ENCODE measurements at places on chromosomes 5 and 9.

- DNase-seq, result no peak
Measured at GRCh38 chr5:66694036-66694435, 97.8 kb downstream of the MAST4 start.

DNA sequence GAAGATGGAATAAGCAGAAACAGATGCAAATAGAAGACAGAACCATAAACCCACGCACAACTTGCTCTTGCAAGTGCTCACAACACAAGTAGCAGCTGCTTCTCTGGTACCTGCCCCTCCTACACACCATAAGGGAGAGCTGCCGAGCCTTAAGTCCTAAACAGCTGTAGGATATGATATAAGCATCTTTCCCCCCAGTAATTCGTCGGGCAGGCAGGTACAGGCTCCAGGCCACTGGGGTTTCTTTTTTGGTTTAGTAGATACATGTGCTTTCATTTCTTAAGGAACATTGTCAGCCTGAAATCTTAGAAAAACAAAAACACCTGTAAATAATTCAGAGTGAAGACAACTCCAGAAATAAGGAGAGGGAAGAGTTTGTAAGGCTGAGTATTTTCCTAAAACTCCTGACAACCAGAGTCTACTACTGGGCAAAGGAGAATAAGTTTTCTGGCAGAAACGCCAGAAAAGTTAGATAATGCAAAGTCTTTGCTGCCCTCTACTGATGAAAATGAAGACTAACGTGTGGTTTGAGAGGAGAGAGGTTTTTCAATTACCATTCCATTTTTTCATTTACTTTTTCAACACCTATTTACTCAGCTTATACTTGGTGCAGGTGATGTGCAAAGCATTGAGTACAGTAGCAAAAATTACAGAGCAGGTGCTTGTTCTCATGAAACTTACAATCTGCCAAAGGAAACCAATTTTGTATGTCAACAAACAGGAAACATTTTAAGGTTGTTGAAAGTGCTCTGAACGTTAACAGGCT is 20.1 kb upstream of the TCERG1 start:
- peak; percentile 73 for DNase-seq

GRCh38 chr9:92890761-92891160 is 12.9 kb upstream of the ZNF484 start:
- DNase-seq, result no peak

DNA sequence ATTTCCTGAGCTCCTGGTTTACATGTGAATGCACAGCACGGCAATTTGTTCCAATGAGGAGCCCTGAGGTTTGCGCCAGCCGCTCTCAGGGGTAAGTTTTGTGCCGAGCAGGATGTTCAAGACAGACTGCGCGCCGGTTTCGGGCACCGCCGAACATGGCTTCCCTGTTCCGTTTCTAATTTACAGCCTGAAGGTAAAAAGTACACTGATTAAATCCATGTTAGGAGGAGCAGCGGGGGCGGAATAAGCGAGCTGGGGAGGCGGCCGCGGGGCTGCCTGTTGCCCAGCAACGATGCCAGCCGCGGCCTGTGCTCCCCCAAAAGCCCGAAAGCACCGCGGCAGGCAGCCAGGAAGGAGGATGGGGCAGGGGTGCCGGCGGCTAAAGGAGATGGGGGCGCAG is 6.4 kb downstream of the SOWAHA start:
- DNase-seq, result no peak

DNA sequence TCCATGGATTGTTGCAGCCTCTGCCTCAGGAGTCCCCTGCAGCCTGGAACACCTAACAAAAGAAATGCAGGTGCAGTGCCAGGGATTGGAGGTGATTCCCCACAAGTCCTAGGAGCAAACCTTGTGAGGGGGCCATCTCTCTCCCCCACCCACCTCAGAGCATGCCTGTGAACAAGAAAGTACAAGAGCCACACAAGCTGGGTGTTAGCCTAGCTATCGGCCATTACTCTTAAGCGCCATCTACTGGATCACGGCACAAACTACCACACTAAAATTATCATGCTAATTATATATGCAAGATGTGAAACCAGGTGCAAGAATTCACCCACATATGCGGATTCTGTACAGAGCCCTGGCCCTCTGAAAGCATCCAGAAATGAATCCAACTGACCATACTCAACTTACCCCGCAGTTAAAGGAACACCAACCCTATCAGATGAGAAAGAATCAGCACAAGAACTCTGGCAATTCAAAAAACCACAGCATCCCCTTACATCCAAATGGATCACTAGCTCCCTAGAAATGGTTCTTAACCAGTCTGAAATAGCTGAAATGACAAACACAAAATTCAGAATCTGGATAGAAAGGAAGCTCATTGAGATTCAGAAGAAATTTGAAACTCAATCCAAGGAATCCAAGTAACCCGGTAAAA is 16.5 kb upstream of the PRSS3 start:
- DNase-seq, result peak; percentile 80

- DNase-seq, result no peak
Measured at GRCh38 chr9:78072586-78073199, 41.1 kb upstream of the GNAQ start.

DNA sequence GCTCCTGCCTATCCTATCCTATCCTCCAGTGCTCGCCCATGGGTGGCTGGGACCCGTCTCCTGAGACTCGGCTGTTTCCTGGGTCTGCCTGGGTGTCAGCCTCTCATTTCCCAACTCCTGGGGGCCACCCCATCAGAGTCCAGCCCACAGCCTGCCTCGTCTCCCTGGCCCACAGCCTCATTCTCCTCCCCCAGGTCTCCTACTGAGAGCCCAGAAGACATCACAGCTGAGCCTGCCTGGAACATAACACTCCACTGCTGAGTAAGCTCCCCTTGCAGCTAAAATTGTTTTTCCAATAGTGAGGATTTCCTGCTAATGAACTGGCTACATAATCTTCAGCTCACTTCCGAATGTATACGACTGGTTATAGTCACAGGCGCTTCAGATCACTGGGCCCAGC is 95.3 kb downstream of the TTLL11 start:
- peak; percentile 20 for DNase-seq

- DNase-seq, result no peak
Measured at GRCh38 chr5:174283211-174284005, 237.9 kb downstream of the NSG2 start.

DNA sequence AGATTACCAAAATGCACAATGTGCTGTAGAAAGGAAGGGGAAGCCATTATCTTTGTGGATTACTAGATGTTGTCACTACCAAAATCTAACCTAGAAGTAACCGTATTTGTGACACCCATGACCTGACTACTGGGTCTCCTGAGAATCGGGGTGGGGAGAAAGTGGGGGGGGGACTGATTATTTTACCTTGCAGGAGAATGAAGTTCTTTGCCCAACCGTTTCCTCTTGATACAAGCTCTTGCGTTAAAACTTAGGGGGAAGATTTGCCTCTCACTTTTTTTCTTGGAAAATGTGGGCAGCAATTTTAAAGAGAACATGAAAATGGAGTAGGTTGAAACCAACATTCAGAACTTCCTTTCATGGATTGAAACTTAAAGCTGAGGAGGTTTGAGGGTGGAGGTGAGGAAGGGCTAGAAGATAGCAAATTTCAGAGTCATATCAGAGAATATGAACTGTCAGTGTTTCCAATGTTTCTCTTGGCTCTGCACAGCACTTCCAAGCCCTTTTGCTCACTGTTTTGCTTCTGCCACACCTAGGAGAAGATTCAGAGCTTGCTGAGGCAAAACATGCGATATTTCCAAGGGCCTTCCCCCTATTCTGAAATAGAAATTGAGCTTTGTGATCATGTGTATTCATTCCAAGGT is 280.8 kb downstream of the AOPEP start:
- peak; percentile 46 for DNase-seq

- DNase-seq, result peak; percentile 11
Measured at GRCh38 chr5:42656651-42657015, 100.0 kb upstream of the CCDC152 start.

- DNase-seq, result no peak
Measured at GRCh38 chr5:109908366-109908765, 218.6 kb downstream of the MAN2A1 start.

GRCh38 chr5:78354066-78354670 is 6.2 kb upstream of the SCAMP1 start:
- DNase-seq, result no peak

GRCh38 chr5:93150311-93151012 is 430.6 kb downstream of the NR2F1-AS1 start:
- no peak for DNase-seq

DNA sequence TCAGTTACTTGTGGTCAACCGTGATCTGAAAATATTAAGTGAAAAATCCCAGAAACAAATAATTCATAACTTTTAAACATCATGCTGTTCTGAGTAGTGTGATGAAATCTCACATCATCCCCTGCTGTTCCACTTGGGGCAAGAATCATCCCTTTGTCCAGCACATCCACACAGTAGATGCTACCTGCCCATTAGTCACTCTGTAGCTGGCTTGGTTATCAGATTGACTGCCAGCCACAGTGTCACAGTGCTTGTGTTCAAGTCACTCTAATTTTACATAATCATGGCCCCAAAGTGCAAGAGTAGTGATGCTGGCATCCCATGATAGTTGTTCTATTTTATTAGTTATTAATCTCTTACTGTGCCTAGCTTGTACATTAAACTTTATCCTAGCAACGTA is 39.1 kb upstream of the CER1 start:
- DNase-seq, result no peak

GRCh38 chr9:3879315-3879714 is 353.5 kb upstream of the RFX3 start:
- DNase-seq, result no peak

DNA sequence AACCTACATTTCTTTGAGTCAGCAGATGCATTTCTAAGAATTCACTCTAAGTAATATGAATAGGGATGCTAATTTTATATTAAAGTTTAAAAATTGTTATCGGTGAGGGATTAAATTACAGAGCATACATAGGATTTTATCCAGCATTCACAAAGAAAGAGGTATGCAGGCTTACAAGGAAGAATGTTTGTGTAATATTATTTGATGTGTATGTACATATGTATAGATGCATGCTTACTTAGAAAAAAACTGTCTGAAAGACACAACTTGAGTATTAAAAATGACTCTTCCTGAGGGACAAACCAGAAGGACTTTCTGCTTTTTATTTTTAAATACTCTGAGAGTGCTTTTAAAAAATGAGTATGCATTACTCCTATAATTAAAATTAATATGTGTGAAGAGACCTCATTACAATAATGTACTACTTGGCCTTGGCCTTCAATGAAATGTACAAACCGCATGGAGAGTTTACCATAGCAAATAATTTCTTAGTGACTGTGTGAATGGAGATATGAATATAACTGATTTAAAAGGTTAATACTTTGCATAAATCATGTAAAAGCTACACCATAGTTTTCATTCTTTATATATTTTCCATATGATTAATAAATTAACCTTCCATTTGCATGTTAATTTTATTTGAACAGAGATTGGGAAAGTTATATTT is 77.0 kb downstream of the GDA start:
- DNase-seq, result no peak

DNA sequence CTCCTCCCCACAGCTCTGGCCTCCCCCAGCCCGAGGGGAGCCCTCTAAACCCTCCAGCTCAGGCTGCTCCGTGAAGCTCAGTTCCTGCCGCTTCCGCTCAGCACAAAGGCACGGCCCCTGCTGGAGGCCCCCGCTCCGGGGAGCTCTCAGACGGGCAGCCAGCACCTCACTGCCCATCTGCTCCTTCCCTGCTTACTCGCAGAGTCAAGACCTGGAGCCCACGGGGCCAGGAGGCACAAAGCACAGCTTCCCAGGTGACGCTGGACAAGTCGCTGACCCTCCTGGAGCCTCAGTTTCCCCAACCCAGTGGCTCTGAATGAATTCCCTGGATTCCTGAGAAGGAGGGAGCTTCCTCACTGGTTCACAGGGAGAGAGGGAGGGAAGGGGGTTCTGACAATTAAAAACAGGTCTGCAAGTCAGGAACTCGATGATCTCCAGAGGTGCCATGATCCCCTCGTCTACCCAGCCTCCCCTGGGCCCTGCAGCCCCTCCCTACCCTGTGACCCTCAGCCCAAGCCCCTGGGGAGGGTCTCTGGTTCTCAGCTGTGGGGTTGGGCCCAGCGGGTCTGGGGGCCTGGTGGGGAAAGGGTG is 36.2 kb downstream of the VAV2 start:
- peak; percentile 82 for DNase-seq

- DNase-seq, result no peak
Measured at GRCh38 chr9:107243742-107244141, 39.3 kb upstream of the RAD23B start.

GRCh38 chr5:133384120-133384855 is 228.1 kb downstream of the FSTL4 start:
- no peak for DNase-seq

DNA sequence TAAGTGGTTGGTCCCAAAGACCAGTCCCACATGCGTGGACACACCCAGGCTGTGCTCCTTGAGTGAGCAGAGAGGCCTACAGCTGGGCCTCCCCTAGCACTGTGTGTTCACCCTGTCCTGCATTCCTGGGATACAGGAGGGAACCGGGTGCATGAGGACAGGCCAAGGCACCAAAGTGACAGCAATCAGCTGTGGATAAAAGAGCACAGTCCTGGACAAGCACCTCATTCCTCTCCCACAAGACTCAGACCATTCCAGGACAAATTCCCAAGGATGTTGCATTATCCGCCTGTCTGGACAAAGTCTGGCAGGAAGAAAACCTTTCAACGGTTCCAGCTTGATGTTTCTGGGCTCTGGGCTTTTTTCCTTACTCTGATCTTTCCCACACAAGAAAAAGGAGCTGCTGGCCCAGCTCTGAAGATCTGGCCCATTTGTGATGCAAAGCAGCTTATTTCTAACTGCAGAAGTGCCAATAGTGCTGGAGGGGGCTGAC is 273.2 kb downstream of the ENC1 start:
- DNase-seq, result no peak

- DNase-seq, result no peak
Measured at GRCh38 chr9:8815219-8815618, 1015.6 kb upstream of the DMAC1 start.

DNA sequence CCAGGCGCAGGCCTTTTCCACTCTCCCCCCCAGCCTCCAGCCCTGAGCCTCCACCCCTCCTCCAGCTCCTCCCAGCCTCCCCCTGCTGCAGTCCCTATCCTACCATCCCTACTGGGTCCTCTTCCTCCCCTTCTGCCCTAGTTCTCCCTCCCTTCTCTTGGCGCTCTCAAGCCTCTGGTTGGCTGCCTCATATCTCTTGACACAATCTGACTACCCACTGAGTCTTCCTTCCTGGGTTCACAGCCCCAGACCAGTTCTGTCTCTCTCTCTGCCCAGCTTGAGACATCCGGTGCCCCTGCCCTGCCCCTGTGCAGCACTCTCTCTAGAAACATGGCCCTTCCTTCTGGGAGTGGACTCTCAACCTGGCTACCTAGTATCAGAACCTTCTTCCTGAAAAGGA is 76.2 kb downstream of the TSPAN17 start:
- DNase-seq, result no peak

DNA sequence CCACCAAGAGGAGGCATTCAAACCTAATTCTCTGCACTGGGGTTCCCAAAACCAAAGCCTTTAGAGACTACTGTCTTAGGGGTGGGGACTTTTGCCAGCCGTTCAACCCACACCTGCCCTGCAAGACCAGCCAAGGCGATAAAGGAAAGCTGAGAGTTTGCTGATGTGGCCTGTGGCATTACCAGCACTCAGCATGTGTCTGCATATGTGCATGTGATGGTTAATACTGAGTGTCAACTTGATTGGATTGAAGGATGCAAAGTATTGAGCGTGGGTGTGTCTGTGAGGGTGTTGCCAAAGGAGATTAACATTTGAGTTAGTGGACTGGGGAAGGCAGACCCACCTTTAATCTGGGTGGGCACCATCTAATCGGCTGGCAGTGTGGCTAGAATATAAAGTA is 474.2 kb downstream of the MED10 start:
- DNase-seq, result no peak
